NCI-H1417 (cell line): ENCODE measurements at places on chromosomes 1 and 21.

DNA sequence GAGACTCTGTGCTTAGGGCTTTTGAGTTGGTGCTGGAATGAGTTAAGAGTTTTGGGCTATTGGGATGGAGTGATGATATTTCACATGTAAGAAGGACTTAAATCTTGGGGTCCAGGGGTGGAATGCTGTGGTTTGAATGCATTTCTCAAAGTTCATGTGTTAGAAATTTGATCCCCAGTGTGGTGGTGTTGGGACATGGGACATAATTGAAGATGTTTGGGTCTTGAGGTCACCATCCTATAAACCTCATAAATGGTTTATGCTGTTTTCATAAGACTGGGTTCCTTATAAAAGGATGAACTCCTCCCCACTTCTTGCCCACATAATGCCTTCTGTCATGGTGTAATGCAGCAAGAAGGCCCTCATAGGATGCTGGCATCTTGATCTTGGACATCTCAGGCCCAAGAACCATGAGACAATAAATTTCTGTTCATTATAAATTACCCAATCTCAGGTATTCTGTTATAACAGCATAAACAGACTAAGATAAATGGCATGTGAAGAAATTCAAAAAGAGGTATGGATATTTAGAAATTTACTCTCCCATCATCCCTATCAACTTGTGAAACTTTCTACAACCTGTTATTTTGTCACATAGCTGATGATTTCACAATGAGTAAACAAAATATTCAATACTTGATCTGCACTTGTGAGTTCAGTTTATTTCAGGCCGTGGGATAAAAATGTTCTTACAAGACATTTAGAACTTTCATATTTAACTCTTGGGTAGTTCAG is 48.0 kb upstream of the NEK7 start:
- no peak for DNase-seq

GRCh38 chr1:12143631-12144155 is 23.1 kb upstream of the TNFRSF1B start:
- DNase-seq = peak; percentile 16

DNA sequence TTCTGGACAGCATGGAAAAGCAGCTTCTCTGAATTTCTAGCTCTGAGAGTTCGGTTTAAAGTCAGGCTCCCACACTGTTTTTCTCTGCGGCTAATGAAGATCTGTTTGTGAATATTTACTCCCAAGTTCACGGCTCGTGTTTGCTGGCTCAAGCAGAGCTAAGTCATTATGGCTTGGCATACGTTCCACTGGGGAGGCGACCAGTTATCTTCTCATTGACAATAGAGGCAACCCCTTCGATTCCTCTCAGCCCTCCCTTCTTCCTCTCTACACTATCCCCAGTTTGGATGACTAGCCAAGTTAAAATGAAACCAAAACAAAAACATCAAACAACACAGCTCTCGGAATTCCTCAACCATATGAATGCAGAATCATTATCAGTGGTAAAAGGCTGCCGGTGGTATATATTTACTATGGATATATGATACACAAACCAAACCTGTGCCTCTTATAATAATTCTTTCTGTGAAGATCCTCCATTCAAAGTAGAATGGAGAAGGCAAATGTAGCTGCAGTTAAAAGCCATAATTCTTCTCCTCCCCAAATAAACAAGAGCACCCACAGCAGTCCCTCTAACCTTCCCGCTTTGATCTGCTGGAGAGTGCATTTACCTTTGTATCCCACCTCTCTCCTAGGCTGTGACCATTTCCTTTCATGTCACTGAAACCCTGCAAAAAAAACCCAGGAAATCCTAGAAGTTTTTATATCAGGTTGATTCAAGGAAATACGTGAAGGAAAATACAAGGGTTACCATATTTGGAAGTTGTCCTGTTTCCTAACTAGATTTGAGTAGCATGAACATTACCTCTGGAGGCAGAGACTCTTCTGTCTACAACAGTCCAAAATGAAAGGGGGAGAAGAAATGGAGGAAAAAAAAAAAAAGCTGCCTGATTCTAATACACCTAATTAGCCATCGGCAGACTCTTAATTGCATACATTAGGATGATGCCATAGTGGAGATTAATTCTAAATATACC is 108.3 kb upstream of the USH2A start:
- peak; percentile 23 for DNase-seq

- DNase-seq = peak; percentile 56
Observed at GRCh38 chr1:27592931-27593677, 10.8 kb downstream of the AHDC1 start.

- DNase-seq = peak; percentile 22
Observed at GRCh38 chr1:25198663-25199252, 33.5 kb downstream of the SYF2 start.

- DNase-seq = no peak
Observed at GRCh38 chr1:206429421-206429820, 40.9 kb upstream of the IKBKE start.

GRCh38 chr21:41674402-41674801 is 92.5 kb downstream of the RIPK4 start:
- no peak for DNase-seq
